ENCODE measurements at places on chromosomes 2 and 18. TPM values are rescaled to one million over a fixed set of nuclear protein-coding genes. Genes with fewer than 3 reads are reported as not detected.

The NLRC4 gene
- total RNA-seq: 0.96 TPM

The SERTAD2 gene
- 14.5 TPM for total RNA-seq

The RNASEH1 gene
- 20.9 TPM for total RNA-seq

The MAP3K19 gene
- total RNA-seq: not detected

The CROCC2 gene
- total RNA-seq: not detected

The LIPG gene
- not detected for total RNA-seq

The IL1RL1 gene
- 1.1 TPM for total RNA-seq

The GNLY gene
- total RNA-seq: 1.5 TPM

The LAMA1 gene
- not detected for total RNA-seq

The LRRTM1 gene
- 0.11 TPM for total RNA-seq

The OTOS gene
- not detected for total RNA-seq

The LRRFIP1 gene
- total RNA-seq: 97.1 TPM

The NT5DC4 gene
- not detected for total RNA-seq

The LINC00305 gene
- not detected for total RNA-seq

The NCOA1 gene
- 26.9 TPM for total RNA-seq

The RGPD5 gene
- total RNA-seq: 24.7 TPM

Measured in left ventricle myocardium inferior (tissue), 1 donor.